ENCODE measurements at places on chromosomes 2 and 18.

- DNase-seq = no peak
These were observed 162.4 kb downstream of the SMAD7 start for GRCh38 chr18:48788373-48788772.

DNA sequence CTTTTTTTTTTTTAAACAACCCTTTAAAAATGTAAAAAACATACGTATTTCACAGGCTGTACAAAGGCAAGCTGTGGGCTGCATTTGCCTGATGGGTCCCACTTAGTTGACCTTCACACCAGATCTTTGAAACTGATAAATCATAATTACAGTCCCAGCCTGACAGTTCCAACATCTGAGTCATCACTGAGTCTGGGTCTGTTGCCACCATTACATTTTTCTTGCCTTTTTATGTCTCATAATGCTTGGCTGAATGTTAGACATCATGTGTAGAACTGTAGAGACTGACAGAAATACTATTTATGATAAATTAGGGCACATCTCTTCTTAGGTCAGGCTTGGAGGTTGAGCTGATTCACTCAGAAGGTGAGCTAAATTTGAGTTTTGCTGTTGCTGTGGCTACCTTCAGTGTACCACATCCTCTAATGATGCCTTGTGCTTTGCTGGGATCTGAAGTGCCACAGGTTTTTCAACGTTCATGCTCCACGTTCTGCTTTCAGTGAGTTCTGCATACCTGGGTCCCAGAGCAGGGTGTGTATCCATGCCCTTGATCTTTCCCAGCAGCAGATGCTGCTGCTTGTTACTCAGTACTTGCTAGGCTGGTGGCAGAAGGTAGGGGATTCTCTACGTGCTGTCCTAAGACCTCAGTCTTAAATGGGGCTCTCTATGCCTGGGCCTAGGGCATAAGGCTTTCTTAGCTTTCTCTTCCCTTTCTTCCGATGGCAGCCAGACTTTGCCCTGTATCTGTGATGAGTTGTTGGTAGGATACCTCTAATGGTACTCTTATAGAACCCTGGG lies 160.6 kb upstream of the SMAD7 start:
- no peak for DNase-seq

- no peak for DNase-seq
These were observed 123.3 kb downstream of the FHOD3 start for GRCh38 chr18:36420826-36421225.

DNA sequence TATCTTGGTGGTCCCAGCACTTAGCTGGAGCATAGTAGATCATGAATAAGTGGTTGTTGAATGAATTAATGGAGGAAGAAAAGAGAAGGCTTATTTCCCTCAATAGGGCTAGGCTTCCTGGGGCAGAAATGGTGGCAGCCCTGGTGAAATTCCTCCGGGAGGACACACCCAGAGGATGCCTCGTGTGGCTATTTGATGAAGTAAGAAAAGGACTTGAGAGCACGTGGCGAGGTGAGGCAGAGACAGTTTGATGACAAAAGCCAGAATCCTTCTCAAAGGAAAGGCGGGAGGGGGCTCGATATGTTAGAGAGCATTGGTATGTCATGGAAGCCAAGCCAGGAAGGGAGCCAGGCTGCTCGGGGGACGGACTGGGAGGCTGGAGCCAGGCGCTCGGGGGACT lies 14.7 kb downstream of the FAM228A start:
- DNase-seq = no peak

DNA sequence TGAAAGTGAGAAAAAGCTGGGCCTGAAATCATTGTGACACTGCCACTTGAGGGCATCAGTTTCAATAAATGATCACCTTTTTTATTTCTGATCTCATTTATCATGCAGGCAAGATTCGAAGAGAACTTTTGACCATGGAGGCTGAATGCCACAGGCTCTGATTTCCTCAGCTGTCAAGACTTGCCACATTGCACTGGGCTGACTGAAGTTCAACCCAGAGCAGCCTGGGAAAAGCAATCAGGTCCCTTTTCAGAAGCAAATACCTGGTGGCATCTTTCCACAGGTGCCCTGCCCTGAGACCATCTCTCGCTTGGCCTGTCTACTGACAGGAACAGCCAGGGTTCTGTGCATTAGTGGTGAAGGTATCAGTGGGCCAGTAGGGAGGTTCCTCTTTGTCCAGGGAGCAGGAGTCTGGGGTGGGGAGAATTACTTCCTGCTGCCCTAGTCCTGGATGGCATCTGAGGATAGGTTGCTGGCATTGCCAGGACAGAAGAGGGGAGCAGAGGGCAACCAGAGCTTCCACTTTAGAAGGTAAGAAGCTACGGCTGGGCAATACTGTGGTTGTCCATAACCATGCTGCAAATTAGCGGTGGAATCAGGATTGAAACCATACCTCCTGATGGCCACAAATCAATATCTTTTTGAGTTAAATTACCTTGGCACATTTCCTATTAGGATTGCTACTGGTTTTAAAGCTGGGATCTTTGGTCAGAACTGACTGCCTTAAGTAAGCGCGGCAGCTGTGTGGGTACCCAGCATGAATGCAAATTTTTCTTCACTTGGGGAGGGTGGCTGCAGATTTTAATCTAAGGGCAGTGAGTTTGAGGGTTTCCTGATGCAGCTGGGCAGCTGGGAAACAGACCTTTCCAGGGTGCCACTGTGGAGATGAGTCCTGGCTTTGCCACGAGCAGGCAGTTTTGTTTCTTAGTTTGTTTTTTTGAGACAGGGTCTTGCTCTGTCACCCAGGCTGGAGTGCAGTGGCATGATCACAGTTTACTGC lies 394.5 kb downstream of the ALK start:
- no peak for DNase-seq

- no peak for DNase-seq
These were observed 24.9 kb downstream of the MYO7B start for GRCh38 chr2:127560201-127560930.

DNA sequence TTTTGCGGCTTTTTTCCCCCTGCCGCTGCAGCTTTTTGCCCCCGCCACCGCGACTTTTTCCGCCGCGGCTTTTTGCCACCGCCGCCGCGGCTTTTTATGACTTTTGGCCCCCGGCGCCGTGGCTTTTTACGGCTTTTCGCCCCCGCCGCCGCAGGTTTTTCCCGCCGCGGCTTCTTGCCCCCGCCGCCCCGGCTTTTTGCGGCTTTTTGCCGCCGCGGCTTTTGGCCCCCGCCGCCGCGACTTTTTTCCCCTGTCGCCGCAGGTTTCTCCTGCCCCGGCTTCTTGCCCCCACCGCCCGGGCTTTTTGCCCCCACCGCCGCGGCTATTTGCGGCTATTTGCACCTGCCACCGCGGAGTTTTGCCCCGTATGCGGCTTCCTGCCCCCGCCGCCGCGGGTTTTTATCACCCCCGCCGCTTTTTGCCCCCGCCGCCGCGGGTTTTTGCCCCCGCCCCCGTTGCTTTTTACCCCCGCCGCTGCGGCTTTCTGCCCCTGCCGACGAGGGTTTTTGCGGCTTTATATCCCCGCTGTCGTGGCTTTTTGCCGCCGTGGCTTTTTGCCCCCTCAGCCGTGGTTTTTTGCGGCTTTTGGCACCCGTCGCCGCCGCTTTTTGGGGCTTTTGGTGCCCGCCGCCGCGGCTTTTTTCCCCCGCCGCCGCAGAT lies 2750.9 kb downstream of the RPIA start:
- DNase-seq = no peak

DNA sequence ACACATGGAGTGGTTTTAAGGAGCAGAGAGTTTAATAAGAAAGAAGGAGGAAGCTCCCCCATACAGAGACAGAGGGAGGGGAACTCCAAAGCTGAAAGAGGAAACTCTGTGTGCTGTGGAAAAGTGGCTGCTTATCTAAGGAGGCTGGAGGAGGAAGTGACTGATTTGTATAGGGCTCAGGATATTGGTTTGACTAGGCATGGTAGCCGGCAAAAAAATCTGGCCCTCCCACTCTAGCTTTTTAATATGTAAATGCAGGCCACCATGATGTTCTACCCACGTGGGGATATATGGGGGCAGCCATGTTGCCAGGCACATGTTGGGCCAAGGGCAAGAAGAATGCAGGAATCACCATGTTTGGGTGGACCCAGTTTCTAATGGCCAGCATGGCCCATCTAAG lies 64.3 kb downstream of the HNMT start:
- DNase-seq = no peak

DNA sequence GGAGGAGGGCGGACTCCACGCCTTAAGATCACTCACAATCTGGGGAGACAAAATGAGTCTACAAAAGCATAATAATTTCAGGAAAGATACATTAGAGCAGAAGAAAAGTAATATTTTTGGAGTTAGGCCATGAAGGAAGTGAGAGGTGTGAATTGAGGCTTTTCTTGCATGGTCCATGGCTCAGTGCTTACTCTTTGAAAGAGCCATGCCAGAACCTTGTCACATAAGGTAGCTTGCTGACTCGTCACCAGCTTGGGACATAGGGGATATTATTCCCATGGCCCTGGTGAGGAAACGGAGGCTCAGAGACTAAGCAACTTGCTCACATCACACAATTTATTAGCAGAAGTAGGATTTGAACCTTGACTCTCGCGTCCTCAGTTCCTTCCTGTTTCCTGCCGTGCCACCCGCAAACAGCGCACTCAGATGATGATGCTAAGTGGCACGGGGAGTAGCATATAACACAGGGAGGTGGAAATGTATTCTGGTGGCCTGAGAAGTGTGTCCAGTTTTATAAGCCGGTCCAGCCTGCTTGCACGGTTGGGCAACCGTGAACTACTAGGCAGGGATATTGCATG lies 312.2 kb upstream of the EPAS1 start:
- no peak for DNase-seq

DNA sequence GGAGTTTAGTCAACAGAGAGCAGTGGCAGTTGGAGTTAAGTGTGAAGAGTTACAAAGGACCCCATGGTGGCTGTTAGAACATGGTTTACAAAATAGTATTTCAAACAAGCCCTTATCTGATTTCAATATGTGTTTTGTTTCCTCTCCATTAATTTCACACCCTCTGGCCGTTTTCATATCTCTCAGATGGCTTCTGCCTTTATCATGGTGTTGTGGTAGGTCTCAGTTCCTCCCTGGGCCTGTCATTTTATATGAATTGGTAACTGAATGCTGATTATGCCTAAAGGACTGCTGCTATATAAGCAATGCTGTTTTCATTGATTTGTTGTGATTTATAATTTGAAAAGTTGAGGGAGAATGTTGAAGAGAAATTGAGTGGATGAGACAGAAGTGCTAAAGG lies 686.7 kb downstream of the NYAP2 start:
- no peak for DNase-seq

GRCh38 chr2:232977438-232977971 lies 35.6 kb downstream of the NGEF start:
- no peak for DNase-seq

DNA sequence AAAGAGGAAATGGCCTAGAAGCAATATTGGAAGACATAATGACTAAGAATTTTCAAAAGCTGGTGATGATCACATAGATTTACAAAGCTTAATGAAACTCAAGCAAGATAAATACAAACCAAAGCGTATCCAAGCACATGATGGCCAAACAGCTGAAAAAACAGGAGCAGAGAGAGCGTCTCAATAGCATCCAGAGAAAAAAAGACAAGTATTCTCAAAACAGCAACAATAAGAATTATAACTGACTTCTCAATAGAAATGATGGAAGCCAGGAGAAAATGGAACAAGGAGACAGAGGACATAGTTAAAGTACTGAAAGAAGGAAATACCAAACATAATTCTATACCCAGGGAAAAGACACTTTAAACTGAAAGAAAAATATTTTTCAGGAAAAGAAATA lies 437.2 kb upstream of the TNP1 start:
- no peak for DNase-seq

- DNase-seq = no peak
These were observed 456.2 kb downstream of the PARD3B start for GRCh38 chr2:205001300-205001966.

- no peak for DNase-seq
These were observed 67.4 kb downstream of the TNS1 start for GRCh38 chr2:217935235-217935879.

DNA sequence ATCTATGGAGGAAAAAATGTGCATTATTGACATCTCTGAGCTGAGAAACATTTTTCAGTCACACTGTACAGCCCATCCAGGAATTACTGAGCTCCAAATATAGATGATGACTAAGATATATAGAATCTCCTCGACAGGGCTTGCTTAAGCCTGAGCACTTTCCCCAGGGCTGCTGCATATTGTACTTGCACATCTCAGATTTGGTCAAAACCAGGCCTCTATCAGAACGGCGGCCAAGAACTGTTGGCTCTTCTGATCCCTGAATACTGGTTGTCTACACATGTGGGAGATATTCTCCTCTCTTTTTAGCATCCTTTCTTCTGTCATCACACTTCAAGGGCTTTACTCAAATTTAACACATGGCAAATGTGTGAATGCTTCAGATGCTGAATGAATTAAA lies 201.5 kb upstream of the SLC35G4 start:
- no peak for DNase-seq

- DNase-seq = no peak
These were observed 89.0 kb upstream of the SEC11C start for GRCh38 chr18:59050661-59051057.
